ENCODE measurements at places on chromosomes 12 and 14.

- H3K27ac ChIP-seq = peak overlapping the region; percentile 93
- peaks cover 57% of the 10 kb centered on the region for H3K4me1 ChIP-seq
- peak overlapping the region; percentile 52 for H3K4me3 ChIP-seq
- peak; percentile 13 for DNase-seq
- H3K27me3 ChIP-seq = no peaks in the 10 kb centered on the region
Observed at GRCh38 chr14:101716956-101717662, 44.4 kb upstream of the PPP2R5C start.

- peaks cover 23% of the 10 kb centered on the region for H3K4me1 ChIP-seq
- H3K36me3 ChIP-seq = peaks cover 5% of the 10 kb centered on the region
- no peaks in the 10 kb centered on the region for H3K27me3 ChIP-seq
- H3K4me3 ChIP-seq = no peak overlapping the region
- no peak for DNase-seq
Observed at GRCh38 chr14:71583194-71583593, 349.0 kb upstream of the RGS6 start.

GRCh38 chr14:81193924-81194633, 26.7 kb downstream of the GTF2A1 start:
- peaks cover 35% of the 10 kb centered on the region for H3K4me1 ChIP-seq
- H3K4me3 ChIP-seq = no peak overlapping the region
- peaks cover 37% of the 10 kb centered on the region for H3K36me3 ChIP-seq
- DNase-seq = no peak
- H3K27me3 ChIP-seq = no peaks in the 10 kb centered on the region

DNA sequence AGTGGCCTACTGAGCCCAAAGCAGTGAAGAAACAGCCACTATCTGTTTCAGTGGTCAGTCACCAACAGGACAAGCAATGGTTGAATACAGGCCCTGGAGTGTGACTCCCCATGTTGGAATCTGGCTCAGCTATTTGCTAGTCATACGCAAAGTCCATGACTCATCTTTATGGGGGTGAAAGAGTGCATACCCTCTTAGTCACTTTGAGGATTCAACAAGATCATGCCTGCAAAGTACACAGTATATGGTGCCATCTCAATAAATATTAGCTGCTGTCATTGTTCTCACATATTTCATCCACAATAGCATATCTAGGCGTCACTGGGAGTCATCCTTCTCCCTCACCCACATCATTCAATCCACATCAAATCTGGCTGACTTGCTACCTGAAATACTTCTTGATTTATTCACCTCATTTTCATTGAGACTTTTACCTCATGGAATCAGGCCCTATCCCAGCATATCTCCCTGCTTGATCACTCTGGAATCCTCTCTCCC, 26.4 kb upstream of the STAB2 start:
- DNase-seq = no peak
- no peaks in the 10 kb centered on the region for H3K4me1 ChIP-seq
- no peak overlapping the region for H3K27ac ChIP-seq
- H3K27me3 ChIP-seq = peaks cover 43% of the 10 kb centered on the region
- no peak overlapping the region for H3K4me3 ChIP-seq

DNA sequence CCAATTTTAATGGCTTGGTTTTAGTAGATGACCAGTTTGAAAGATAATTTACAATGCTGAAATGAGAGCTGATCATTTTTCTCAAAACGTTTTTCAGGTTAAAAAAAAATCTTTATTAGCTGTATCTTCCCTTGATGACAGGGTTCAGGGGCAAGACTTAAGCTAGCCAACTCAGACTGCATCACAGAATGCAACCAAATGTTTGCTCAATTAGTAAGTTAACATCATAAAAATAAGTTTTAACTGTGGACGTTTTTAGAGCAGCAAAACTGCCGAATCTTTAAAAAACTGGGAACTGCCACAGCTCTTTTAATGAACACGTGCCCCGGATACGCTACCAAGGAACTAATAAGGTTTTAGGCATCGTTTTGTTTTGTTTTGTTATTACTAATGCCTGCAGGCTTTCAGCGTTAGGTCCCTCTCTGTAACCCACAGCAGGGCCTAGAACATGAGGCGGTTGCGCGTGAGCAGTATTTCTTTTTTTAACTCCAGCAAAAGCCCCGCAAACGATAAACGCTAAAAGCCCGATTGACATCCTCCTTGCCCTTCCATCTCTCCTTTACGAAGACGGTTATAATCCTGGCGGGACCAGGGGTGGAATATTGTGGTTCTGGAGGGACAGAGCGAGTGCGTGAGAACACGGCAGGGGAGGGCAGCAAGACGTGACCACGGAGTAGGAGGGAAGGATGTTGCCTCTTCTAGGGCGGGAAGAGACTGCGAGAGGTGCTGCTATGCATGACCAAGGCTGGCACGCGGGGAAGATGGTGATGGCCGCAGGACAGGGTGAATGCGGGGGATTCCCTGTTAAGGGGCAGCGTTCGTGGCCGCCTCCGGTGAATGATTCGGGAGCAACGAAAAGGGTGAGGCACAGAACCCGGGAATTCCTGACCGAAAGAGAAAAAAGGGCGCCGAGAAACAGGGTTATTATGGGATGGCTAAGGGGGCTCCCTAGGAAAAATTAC, 652 bp downstream of the SUPT16H start:
- peak overlapping the region; percentile 98 for H3K27ac ChIP-seq
- H3K4me3 ChIP-seq = peak overlapping the region; percentile 94
- peaks cover 21% of the 10 kb centered on the region for H3K36me3 ChIP-seq
- no peaks in the 10 kb centered on the region for H3K27me3 ChIP-seq
- peaks cover 30% of the 10 kb centered on the region for H3K4me1 ChIP-seq

GRCh38 chr12:101001669-101002068, 207.1 kb downstream of the ANO4 start:
- no peaks in the 10 kb centered on the region for H3K4me1 ChIP-seq
- no peaks in the 10 kb centered on the region for H3K27me3 ChIP-seq
- no peak for DNase-seq
- H3K4me3 ChIP-seq = no peak overlapping the region

DNA sequence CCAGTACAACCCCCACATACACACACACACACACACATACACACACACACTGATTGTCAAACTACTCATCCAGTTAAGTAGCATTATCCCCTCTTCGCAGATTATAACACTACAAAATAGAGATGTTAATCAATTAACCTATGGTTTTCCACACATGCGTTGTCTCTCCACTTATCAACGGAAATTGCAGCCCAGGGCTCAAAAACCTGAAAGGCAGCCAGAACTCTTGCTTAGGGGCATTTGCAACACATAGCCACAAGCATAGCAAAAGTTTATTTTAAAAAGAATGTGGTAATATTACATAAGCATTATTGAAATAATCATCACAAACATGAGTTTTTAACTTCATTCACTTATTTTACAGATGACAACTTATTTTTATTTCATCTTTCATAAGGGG, 265.8 kb downstream of the SLC16A7 start:
- no peak overlapping the region for H3K4me3 ChIP-seq
- peaks cover 12% of the 10 kb centered on the region for H3K27me3 ChIP-seq
- H3K27ac ChIP-seq = no peak overlapping the region
- no peaks in the 10 kb centered on the region for H3K36me3 ChIP-seq
- no peaks in the 10 kb centered on the region for H3K4me1 ChIP-seq
- no peak for DNase-seq

- no peak overlapping the region for H3K4me3 ChIP-seq
- no peak for DNase-seq
- no peaks in the 10 kb centered on the region for H3K4me1 ChIP-seq
- no peak overlapping the region for H3K27ac ChIP-seq
- no peaks in the 10 kb centered on the region for H3K36me3 ChIP-seq
Observed at GRCh38 chr14:36498938-36499337, 21.1 kb downstream of the NKX2-1 start.

GRCh38 chr12:52235822-52236361, 2.8 kb downstream of the KRT7 start:
- no peak overlapping the region for H3K27ac ChIP-seq
- peaks cover 57% of the 10 kb centered on the region for H3K27me3 ChIP-seq
- DNase-seq = no peak

- H3K36me3 ChIP-seq = no peaks in the 10 kb centered on the region
- no peaks in the 10 kb centered on the region for H3K4me1 ChIP-seq
- H3K27ac ChIP-seq = no peak overlapping the region
- H3K4me3 ChIP-seq = no peak overlapping the region
- H3K27me3 ChIP-seq = no peaks in the 10 kb centered on the region
- DNase-seq = no peak
Observed at GRCh38 chr14:37257501-37258070, 59.8 kb downstream of the MIPOL1 start.

DNA sequence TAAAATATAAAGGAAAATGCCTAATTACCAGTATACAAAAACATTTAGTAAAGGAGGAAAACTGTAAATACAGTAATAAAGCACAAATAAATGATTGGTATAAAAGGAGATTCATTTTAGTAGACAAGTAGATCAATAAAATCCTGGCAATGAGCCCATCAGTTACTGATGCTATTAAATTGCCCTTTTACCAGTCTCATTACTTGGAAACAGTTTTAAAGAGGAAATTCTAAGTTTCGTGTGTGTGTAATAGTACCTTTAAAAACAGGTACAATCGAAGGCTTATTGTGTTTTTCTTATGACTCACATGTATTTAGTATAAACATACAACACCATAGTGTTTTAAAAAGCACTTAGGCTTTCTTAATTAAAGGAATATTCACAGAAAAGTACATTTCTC, 46.4 kb upstream of the SYT10 start:
- no peak for DNase-seq
- no peaks in the 10 kb centered on the region for H3K27me3 ChIP-seq
- no peaks in the 10 kb centered on the region for H3K36me3 ChIP-seq
- no peaks in the 10 kb centered on the region for H3K4me1 ChIP-seq
- no peak overlapping the region for H3K27ac ChIP-seq
- H3K4me3 ChIP-seq = no peak overlapping the region

- H3K4me3 ChIP-seq = no peak overlapping the region
- H3K27me3 ChIP-seq = peaks cover 37% of the 10 kb centered on the region
- no peaks in the 10 kb centered on the region for H3K4me1 ChIP-seq
- no peak for DNase-seq
Observed at GRCh38 chr12:52946797-52947547, 1.9 kb upstream of the KRT18 start.

DNA sequence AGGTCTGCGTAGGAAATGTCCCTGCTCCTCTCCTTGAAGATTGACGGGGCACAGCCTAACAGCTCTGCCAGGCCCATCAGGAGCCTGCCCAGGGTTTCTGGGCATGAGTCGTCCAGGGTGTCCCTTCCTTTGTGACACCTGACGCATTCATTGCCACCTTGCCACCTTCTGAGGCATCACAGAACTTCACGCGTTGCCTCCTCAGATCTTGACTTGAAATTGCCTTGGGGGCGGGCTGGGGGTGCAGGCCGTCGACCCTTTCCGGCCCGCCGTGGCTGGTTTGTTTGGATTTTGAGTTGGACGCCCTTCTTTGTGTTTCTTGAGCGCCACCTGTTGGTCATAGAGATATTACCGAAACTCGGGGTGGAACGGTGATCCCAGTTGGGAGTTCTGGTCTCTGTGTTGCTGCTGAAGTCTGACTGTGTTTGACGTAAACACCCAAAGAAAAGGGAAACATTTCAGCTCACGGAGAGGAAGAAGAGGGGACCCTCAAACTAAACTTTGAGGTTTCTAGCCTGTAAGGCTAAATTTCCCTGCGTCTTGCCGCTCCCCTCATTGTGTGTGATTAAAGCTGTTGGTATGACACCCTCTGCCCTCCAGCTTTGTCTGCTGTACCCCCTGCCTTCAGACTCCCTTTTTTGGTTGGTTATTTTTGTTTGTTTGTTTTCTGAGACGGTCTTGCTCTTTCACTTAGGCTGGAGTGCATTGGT, 44.6 kb downstream of the MLXIP start:
- H3K27ac ChIP-seq = peak overlapping the region; percentile 5
- H3K4me3 ChIP-seq = peak overlapping the region; percentile 2
- DNase-seq = peak; percentile 67
- no peaks in the 10 kb centered on the region for H3K27me3 ChIP-seq
- peaks cover 28% of the 10 kb centered on the region for H3K4me1 ChIP-seq
- peaks cover 2% of the 10 kb centered on the region for H3K36me3 ChIP-seq

GRCh38 chr12:4829793-4830162, 79.9 kb upstream of the KCNA1 start:
- H3K4me1 ChIP-seq = peaks cover 32% of the 10 kb centered on the region
- peaks cover 2% of the 10 kb centered on the region for H3K36me3 ChIP-seq
- no peak for DNase-seq
- peak overlapping the region; percentile 83 for H3K27ac ChIP-seq

GRCh38 chr14:56135668-56136067, 17.5 kb downstream of the PELI2 start:
- no peak overlapping the region for H3K4me3 ChIP-seq
- H3K27ac ChIP-seq = no peak overlapping the region
- DNase-seq = no peak
- H3K4me1 ChIP-seq = no peaks in the 10 kb centered on the region
- no peaks in the 10 kb centered on the region for H3K36me3 ChIP-seq

GRCh38 chr12:15546102-15546701, 223.9 kb downstream of the PTPRO start:
- no peak for DNase-seq
- peaks cover 1% of the 10 kb centered on the region for H3K36me3 ChIP-seq
- H3K4me1 ChIP-seq = no peaks in the 10 kb centered on the region
- H3K4me3 ChIP-seq = no peak overlapping the region

DNA sequence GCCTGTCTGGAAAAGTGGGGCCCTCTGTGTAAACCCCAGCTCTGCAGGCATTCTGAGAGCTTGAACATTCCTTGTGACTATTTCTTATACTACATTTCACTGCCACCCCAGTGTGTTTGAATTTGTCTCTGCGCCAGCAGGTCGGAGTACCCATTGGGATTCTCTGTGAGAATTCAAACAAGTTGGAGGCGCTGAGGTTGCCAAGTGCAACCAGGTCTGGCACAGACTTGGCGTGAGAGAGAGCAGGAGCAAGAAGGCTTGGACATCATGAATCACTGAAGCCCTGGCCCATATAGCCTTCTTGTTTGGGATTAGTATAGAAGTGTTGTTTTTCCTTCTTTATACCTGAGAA, 33.0 kb upstream of the ATP2A2 start:
- no peaks in the 10 kb centered on the region for H3K4me1 ChIP-seq
- H3K27me3 ChIP-seq = no peaks in the 10 kb centered on the region
- H3K36me3 ChIP-seq = no peaks in the 10 kb centered on the region
- H3K27ac ChIP-seq = no peak overlapping the region

DNA sequence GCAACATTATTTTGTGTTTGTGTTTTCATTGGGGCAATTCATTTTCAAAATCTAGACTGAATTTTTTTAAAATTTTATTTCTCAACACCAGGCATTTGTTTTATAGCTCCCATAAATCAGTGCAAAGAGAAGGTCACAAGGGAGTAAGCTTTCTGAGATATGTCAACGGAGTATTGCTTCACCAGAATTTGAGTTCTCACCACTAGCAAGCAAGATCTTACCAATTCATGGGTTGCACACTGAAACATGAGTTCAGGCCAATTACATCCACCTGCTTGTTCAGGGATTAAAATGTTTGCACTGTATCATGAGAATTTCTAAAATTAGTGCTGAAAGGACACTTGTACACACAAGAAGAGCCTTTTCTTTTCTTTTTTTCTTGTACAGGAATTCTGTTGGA, 121.9 kb downstream of the CAND1 start:
- no peak overlapping the region for H3K4me3 ChIP-seq
- H3K27me3 ChIP-seq = no peaks in the 10 kb centered on the region
- H3K4me1 ChIP-seq = no peaks in the 10 kb centered on the region

- DNase-seq = no peak
- H3K27me3 ChIP-seq = no peaks in the 10 kb centered on the region
- no peak overlapping the region for H3K27ac ChIP-seq
Observed at GRCh38 chr12:83931451-83931850, 981.1 kb downstream of the SLC6A15 start.

GRCh38 chr14:57038689-57039088, 228.4 kb upstream of the OTX2 start:
- H3K4me1 ChIP-seq = no peaks in the 10 kb centered on the region
- peaks cover 17% of the 10 kb centered on the region for H3K27me3 ChIP-seq
- H3K36me3 ChIP-seq = no peaks in the 10 kb centered on the region

Measured in central memory CD8-positive, alpha-beta T cell (primary cell).